ENCODE measurements at places on chromosomes 1 and 21. TPM values are rescaled to one million over a fixed set of nuclear protein-coding genes. Genes with fewer than 3 reads are reported as not detected.

Gene ODF2L
- total RNA-seq = 46.6 TPM

Gene OR2T29
- not detected for total RNA-seq

Gene KCNQ4
- 0.77 TPM for total RNA-seq

Gene LRIG2
- 13.3 TPM for total RNA-seq

Gene AURKAIP1
- total RNA-seq = 86.8 TPM

Gene CD53
- 7.0 TPM for total RNA-seq

DNA sequence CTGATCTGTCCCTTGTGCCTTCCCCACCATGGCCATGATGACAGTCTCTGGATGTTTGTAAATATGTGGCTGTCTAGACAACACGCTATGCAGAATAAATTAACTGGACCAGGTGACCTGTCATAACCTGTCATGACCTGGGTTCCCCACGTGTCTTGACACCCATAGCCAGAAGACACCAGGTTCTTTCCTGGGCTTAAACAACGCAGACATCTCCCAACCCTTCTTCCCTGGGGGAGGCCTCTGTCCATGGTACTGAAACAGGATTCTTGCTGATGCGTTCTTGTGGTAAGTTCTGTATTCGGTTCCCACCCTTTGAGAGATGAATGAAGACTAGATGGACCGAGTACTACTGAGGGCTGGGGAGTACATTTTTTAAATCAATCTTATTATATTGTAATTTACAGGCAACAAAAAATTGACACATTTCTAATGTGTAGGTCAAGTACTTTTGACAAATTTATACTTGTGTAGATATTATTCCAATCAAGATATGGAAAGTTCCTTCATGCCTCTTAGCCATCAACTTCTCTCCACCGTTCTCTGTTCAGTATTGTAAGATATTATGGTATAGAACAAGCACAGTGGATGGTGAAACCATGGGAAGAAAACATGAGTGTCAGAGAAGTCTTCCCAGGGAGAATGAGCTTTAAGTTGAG is 738.8 kb downstream of the PTPRU start:
- no peaks in the 10 kb centered on the region for H3K36me3 ChIP-seq
- no peak overlapping the region for H3K4me3 ChIP-seq
- H3K27me3 ChIP-seq = peaks cover 3% of the 10 kb centered on the region
- H3K27ac ChIP-seq = no peak overlapping the region

DNA sequence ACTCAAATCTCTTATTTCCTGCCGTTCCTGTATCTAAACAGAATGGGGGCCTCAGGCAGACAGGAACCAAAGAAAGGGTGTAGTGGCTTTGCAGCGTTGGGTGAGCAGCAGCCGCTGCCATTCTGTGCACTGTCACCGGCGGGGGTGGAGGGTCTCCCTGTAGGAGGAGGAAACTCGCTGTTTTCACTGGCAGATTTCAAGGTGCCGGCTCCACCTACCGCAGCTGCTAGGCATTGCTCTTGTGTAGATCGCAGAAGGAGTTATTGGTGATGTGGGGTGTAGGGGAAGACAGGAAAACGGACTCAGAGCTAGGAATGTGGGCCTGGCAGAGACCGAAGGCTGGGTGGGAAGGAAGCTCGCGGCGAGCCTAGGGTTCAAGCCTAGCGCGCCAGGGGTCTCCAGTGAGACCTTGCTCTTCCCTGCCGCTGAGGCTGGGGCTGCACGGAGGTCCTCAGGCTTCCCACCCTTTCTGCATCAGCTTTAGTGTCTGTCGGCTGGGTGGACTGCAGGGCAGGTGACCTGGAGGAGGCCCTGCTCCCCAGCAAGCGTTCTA is 20.8 kb downstream of the ATP5PO start:
- H3K27me3 ChIP-seq = no peaks in the 10 kb centered on the region
- H3K27ac ChIP-seq = no peak overlapping the region
- peak; percentile 77 for DNase-seq
- peak overlapping the region; percentile 21 for H3K4me3 ChIP-seq
- H3K4me1 ChIP-seq = peaks cover 5% of the 10 kb centered on the region

- H3K4me1 ChIP-seq = peaks cover 4% of the 10 kb centered on the region
- no peak overlapping the region for H3K27ac ChIP-seq
- no peak for DNase-seq
- H3K36me3 ChIP-seq = no peaks in the 10 kb centered on the region
- no peaks in the 10 kb centered on the region for H3K27me3 ChIP-seq
- no peak overlapping the region for H3K4me3 ChIP-seq
Measured at GRCh38 chr1:64038965-64039364, 164.5 kb upstream of the UBE2U start.

DNA sequence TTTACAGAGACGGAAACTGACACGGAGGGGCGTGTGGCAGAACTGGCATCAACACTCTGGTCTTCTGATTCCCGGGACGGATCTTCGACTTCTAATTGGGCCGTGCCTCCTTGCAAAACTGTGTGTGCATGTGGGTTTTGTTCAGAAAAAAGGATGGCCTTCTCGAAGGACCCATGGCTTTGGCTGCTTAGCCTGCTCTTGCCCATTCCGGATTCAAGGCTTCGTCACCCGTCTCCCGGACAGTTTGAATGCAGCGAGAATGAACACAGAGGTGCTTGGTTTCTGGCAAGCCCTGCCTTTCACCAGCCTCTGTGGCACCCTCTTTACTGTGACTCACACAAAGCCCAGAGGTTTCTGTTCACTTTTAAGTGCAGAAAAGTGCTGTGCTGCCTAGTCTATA is 120.1 kb downstream of the PRDM2 start:
- H3K27ac ChIP-seq = no peak overlapping the region
- H3K36me3 ChIP-seq = no peaks in the 10 kb centered on the region
- no peak for DNase-seq
- no peaks in the 10 kb centered on the region for H3K27me3 ChIP-seq
- no peaks in the 10 kb centered on the region for H3K4me1 ChIP-seq
- H3K4me3 ChIP-seq = no peak overlapping the region

DNA sequence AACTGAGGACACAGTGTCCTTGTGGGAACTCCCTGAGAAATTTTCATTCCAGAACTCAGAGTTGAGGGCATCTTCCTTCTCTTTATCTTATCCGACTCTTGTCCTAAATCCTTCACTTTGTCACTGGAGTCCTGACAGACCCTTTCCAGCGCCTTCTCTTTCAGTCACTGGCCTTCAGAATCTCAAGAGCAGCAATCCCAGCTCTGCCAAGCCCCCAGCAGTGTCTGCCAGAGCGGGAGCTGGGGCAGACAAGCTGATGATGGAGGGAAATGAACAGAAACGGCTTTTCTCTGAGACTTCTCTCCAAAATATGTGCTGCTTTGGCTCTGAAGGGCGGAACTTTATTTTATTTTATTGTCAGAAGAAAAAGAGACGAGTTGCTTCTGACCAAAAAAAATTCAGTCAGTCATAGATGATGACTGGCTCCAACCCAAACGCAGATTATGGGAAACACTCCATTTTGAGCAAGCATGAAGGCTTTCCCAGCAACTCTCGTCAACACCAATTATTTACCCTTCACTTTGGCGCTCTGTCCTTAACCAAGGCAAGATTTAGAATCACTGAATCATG is 32.2 kb downstream of the MIS18A start:
- DNase-seq = no peak
- H3K27me3 ChIP-seq = no peaks in the 10 kb centered on the region

- no peaks in the 10 kb centered on the region for H3K27me3 ChIP-seq
- no peaks in the 10 kb centered on the region for H3K36me3 ChIP-seq
- DNase-seq = no peak
- no peaks in the 10 kb centered on the region for H3K4me1 ChIP-seq
- no peak overlapping the region for H3K27ac ChIP-seq
- no peak overlapping the region for H3K4me3 ChIP-seq
Measured at GRCh38 chr1:17377325-17377953, 5.4 kb downstream of the PADI6 start.

GRCh38 chr1:153752072-153752471 is 23.1 kb upstream of the SLC27A3 start:
- H3K4me3 ChIP-seq = no peak overlapping the region
- no peaks in the 10 kb centered on the region for H3K27me3 ChIP-seq
- peak overlapping the region; percentile 55 for H3K27ac ChIP-seq
- DNase-seq = no peak
- H3K4me1 ChIP-seq = peaks cover 8% of the 10 kb centered on the region

DNA sequence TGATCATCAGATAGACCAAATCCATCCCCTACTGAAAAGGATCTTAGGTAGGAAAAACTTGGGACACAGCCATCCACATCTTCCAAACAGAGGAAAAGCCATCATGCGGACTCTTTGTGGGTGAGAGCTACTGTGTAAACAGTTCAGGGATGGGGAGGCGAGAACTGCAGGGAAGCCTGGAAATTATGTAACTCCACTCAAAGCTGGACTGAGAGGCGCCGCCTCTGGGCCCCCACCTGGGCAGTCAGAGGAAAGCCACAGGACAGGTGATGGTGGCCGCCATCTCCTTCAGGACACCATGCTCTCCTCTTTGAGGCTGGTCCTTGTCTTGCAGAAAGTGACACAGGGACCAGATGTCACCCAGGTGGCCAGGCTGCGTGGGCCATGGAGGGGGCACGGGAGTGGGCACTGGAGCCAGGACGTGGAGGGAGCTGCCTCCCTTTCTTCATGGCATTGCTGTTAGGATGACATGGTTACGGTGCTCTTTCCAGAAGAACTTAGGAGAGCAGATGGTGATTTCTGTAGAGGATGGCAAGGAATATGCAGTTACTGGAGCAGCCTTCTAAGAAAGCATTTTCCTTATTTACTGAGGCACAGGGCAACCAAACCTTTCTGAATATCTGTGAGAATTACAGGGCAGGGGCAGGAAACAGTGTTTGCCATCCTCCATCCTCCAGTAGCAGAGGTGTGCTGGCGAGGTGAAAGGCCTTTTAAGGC is 32.0 kb upstream of the TDRD10 start:
- H3K27ac ChIP-seq = no peak overlapping the region
- H3K4me3 ChIP-seq = no peak overlapping the region
- no peaks in the 10 kb centered on the region for H3K27me3 ChIP-seq
- no peak for DNase-seq
- H3K36me3 ChIP-seq = no peaks in the 10 kb centered on the region

DNA sequence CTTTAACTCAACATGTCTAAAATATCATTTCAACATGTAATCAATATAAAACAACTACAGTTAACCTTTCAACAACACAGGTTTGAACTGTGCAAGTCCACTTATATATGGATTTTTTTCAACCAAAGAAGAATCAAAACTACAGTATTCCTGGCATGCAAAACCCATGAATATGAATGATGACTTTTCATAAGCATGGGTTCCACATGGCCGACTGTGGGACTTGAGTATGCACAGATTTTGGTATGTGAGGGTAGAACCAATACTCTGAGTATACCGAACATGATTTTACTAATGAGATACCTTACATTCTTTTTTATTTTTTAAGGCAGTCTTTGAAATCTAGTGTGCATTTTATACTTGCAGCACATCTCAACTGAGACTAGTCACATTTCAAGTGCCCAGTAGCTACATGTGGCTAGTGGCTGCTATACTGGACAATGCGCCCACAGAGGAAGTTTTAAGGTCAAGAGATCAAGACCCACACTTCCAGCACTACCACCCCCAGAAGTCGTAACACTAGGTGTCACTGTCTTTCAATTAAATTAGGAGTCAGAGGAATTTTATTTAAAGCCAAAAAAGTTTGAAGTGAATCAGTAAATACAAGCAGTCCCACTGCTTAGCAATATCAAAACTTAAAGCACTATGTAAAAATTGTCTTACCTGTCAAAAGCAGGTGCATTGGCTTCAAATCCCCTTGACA is 40.0 kb downstream of the SYNJ1 start:
- no peak for DNase-seq
- H3K27ac ChIP-seq = no peak overlapping the region
- no peaks in the 10 kb centered on the region for H3K4me1 ChIP-seq
- no peaks in the 10 kb centered on the region for H3K27me3 ChIP-seq

DNA sequence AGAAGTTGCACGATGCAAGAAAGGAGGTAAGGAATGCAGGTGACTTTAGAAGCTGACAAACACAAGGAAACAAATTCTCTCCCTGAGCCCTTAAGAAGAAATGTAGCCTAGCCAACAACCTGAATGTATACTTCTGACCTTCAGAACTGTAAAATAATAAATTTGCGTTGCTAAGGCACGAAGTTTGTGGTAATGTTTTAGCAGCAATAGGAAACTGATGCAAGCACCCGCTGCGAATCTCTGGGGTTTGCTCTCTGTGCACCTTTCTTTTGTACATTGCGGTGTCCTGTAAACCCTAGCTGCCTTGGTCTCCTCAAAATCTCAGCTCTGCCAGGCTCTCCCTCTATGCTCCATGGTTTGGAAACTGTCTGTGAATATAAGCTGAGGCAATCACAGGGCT is 15.1 kb downstream of the CD53 start:
- H3K27ac ChIP-seq = no peak overlapping the region
- H3K27me3 ChIP-seq = no peaks in the 10 kb centered on the region
- H3K4me3 ChIP-seq = no peak overlapping the region
- H3K4me1 ChIP-seq = no peaks in the 10 kb centered on the region
- H3K36me3 ChIP-seq = no peaks in the 10 kb centered on the region

DNA sequence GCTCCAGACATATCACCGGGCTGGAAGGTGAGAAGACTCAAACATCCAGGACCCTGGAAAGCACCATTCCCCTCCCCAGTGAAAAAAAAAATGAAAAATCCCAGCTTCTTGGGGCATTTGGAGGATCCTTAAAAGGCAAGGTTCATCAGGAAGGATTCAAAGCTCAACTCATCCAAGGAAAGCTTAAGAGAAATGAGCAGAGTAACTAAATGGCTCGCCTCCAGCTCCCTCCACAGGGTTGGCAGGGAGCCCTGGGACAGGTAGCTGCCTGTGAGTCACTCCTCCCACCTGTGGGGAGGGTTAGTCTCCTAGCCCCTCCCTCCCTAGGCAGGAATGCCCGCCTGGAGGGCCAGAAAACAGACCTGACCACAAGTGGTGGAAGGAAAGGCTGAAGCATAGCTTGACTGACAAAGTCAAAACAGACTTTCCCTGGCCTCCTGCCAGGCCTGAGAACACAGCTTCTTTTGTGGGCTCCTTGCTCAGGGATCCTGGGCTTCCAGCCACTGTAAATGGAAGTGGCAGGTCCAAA is 712 bp upstream of the LAMB3 start:
- H3K4me1 ChIP-seq = peaks cover 13% of the 10 kb centered on the region
- no peaks in the 10 kb centered on the region for H3K27me3 ChIP-seq
- DNase-seq = peak; percentile 66
- no peaks in the 10 kb centered on the region for H3K36me3 ChIP-seq

- H3K27ac ChIP-seq = peak within 1 kb of the TSS; percentile 33
- H3K27me3 ChIP-seq = no peaks in the 10 kb centered on the region
- peak within 1 kb of the TSS; percentile 63 for H3K4me3 ChIP-seq
- H3K4me1 ChIP-seq = peaks cover 15% of the 10 kb centered on the region
- H3K36me3 ChIP-seq = no peaks in the 10 kb centered on the region
Measured at GRCh38 chr1:155127105-155127966, at the start of gene EFNA1. TSS of gene EFNA1 (plus strand) at chr1:155127876. CDS start at chr1:155127978, 102 bp downstream.

- H3K27ac ChIP-seq = no peak overlapping the region
- H3K4me1 ChIP-seq = no peaks in the 10 kb centered on the region
- H3K27me3 ChIP-seq = no peaks in the 10 kb centered on the region
- no peaks in the 10 kb centered on the region for H3K36me3 ChIP-seq
- no peak for DNase-seq
- no peak overlapping the region for H3K4me3 ChIP-seq
Measured at GRCh38 chr1:228938537-228938901, 203.2 kb downstream of the RHOU start.

- no peaks in the 10 kb centered on the region for H3K27me3 ChIP-seq
- H3K4me1 ChIP-seq = no peaks in the 10 kb centered on the region
- H3K36me3 ChIP-seq = no peaks in the 10 kb centered on the region
Measured at GRCh38 chr1:88052167-88052566, 631.9 kb upstream of the PKN2 start.

All from ovary (tissue), 10 donors.